NCI-H345 (cell line): ENCODE measurements at places on chromosomes 11 and 22.

- no peak for DNase-seq
Observed at GRCh38 chr22:40004836-40005235, 10.1 kb downstream of the FAM83F start.

DNA sequence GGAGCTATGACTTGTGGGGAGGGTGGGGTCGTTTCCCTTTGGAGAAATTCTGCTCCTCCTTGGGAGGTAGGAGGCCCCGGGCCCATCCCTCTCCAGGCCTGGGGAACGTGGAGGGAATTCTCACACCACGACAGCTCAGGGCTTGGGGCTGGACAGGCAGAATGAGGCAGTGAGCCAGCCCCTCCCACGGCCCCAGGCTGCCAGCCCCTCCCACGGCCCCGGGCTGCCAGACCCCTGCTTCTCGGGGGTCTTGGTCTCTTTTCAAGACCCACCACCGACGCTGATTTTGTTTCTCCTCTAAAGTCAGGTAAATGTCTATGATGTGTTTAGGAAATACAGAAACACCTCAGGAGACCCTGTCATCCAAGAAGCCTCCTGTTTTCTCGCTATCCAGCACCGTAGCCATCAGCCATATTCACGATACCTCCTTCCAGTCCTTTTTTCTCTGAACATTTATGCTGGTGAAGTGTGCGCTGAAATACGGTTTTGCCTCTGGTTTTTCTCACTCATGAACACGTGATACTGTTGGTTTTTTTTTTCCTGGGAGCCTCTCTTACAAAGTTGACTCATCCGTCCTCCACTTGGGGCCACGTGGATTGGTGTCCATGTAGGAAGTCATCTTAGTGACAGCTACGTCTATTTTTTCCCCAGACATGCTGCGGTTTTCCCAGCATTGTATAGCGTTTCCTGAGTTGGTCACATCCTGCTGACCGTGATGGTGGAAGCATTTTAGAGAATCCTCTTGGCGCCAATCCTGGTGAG lies 1219.6 kb downstream of the BRD1 start:
- no peak for DNase-seq

DNA sequence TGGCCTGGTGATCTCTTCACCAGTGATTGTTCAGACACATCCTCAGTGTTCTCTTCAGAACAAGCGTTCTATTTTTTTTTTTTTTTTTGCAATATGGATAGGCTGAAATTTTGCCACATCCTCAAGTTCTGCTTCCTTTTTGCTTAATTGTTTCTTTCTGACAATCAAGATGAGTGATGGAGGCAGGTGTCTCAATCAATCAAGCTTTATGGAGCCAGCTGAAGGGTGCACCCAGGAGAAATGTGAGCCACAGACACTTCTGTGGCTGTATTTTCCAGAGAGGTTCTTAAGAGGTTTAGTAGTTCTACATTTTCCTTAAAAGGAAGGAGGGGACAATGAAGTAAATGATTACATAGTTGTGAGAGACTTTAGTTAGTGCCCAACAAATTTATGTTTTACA lies 43.9 kb upstream of the ASPHD2 start:
- DNase-seq = no peak

- no peak for DNase-seq
Observed at GRCh38 chr11:2687782-2688191, 12.0 kb downstream of the KCNQ1OT1 start.

DNA sequence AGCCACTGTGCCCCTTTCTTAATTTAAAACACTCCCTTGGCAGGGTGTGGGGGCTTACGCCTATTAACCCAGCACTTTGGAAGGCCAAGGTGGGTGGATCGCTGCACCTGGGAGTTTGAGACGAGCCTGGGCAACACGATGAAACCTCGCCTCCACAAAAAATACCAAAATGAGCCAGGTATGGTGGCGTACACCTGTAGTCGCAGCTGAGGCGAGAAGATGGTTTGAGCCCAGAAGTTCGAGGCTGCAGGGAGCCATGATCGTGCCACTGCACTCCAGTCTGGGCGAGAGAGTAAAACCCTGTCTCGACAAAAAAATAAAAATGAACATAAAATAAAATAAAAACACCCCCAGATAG lies 45.0 kb downstream of the LINC01488 start:
- no peak for DNase-seq

- DNase-seq = no peak
Observed at GRCh38 chr11:69257838-69258658, 35.9 kb upstream of the MYEOV start.

- DNase-seq = no peak
Observed at GRCh38 chr11:35531246-35531645, 5.8 kb upstream of the PAMR1 start.

GRCh38 chr22:42644422-42645340 lies 4.3 kb upstream of the ATP5MGL start:
- no peak for DNase-seq

- no peak for DNase-seq
Observed at GRCh38 chr11:68038226-68038717, 553 bp upstream of the TCIRG1 start.
